Amniotic epithelial cell (primary cell): ENCODE measurements at places on chromosomes 6 and 20.
A peak's percentile ranks its signal among the peaks of the same experiment; 100 is the strongest.

DNA sequence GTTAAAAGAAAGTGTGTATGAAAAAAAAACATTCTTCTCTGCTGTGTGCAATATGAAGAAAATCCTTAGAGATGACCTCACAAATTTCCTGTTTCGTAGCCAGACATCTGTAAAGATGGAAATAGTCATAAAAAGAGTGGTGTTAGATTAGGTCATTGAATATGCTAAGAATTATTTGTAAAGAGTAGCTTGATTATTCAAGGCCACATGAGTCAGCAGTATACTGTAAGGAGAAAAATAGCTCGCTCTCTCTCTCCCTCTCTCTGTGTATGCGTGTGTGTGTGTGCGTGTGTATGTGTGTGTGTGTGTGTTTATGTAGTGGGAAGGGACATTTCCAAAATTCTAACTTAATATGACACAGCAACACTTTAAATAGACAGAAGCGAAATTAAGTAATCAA lies 78.8 kb downstream of the PTCHD4 start:
- peak; percentile 97 for DNase-seq

DNA sequence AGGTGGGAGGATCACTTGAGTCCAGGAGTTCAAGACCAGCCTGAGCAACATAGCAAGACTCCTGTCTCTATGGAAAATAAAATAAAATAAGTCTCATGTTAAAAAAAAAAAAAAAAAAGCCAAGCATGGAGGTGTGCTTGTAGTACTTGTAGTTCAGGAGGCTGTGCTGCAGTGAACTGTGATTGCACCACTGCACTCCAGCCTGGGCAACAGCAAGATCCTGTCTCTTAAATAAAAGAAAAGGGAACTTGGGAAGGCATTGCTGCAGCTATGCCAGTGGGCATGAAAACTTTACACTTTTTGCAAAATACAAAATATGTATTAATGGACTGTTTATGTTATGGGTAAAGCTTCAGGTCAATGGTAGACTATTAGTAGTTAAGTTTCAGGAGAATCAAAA lies 37.5 kb upstream of the REV3L start:
- DNase-seq = no peak

DNA sequence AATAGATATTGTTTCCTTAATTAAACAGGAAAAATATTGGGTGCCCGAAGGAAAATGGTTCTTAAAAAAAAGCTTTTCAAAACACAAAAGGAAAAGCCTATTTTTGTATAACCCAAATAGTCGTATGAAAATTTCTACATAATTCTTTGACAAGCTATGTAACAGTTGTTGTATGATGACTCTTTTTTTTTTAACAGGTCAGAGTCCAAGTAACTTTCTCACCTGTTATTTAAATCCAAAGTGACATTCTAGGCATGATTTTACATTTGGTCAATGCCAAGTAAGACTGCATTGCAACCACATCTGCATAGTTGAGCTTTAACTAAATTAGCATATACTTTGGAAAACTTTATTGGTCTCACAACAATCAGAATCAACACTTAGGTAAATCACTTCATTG lies 24.1 kb downstream of the GSTA2 start:
- DNase-seq = no peak

DNA sequence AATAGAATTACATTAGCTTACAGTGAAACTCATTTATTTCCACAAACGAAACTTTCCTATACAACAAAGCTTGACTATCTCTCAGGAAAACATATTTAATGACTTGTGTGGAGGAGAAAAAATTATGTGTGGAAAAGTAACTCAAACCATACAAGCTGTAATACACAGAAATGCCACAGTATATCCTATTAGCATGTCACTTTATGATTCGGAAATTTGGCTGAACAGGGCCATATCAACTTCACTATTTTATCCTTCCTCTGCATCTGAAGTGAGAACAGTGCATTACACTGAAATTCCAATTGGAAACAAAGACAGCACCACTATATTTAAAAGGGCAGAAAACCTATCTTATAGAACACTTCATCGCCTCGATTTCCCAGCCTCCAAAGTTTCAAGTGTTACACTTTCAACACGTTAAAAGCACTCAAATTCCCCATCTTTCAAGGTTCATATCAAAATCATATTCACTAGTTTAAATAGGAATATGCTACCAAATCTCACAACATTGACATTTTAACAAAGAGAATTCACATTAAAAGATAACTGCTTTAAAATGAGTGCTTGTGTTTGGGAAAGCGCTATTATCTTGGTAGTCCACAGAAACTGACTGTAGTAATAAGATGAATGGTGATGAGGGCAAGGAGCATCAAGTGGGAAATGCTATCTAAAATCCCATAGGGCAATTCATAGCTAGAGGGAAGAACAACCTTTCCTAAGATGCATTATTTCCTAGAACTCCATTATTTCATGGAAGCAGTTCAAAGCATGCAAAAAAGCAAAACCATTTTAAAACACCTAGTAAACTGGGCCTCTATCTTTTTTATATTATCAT lies 1.8 kb downstream of the REV3L start:
- DNase-seq = peak; percentile 53

DNA sequence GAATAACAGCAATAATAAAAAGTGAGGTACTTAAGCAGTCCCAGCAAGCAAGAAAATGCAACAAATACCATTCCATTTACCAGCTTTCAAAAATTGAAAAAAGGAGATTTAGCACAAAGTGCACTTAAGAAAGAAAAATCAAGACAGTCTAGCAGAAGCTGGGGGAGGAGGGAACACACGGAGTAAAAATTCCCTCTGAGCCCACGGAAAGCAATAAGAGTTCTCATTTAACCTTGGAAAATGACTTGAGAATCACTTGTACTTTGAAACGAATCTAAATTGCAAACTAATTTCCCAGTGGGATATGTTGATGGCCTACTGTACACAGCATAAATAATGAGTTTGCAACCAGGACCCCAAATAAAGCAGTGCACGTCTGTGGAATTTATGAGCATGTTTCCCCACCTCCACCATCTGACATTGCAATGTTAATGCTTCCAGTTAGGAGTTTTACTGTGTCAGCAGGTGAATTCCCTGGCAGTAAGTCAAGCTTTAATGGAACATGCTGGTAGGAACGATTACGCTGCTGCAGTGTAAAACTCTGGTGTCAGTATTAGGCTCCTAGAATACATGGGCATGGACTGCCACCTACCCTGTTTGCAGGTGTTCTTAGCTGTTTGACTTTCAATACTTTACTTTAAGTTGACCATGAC lies 386.8 kb downstream of the HDGFL1 start:
- no peak for DNase-seq

DNA sequence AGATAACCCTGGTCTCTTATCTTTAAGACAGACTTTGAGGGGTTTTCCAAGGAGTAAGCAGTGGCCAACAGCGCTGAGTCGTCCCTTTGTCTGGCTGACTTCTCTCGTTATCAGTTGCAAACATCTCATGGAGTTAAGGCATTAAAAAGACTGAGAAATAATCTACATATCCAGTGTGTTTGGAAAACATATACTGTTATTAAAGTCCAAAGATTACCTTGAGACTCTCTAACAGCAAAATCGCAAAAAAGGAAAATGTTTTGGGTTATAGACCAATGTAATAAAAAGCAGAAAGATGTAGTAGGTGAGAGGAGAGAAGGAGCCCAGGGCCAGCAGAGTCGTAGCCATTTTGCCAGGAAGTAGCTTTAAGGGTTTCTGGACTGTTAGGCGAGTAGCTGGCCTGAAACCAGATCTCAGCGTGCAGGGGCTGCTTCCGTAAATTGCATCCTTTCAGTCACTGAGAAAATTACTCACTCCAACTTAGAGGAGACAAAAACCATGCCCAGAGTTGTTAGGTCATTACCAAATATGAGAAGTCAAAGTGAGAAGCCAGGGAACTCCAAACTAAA lies 24.6 kb downstream of the MYLK4 start:
- DNase-seq = peak; percentile 74

- DNase-seq = peak; percentile 96
Observed at GRCh38 chr6:119119989-119120388, 41.5 kb upstream of the FAM184A start.

DNA sequence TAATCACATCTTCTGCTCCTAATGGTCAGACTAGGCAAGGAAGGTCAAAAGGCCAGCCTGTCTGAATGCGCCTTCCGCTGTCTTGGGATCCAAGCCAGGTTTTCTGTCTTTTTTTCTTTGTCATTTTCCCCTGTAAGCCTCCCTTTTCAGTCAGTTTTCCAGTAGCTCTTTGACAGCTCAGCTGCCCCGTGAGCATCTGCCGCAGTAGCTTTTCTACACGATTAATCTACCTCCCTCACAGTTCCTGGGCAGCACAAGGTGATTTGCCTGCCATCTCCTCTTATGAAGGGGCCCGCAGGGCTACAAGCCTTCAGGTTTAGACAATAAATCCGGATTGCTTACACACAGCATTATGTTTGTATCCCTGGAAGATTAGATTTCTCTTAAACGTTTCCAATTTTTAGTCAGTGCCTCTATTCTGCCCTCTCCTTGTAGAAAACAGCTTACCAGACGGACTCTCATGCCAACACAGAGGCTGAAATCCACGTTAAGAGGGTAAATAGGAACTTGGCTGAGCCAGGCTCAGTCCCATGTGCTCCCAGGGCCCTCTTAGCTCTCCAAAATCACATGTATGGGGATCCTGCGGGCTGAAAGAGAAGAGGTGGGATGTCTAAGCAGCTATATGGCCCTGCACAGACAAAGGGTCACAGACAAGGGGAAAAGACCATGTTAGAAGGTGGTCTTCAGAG lies 77.2 kb downstream of the LY86 start:
- no peak for DNase-seq

- peak; percentile 36 for DNase-seq
Observed at GRCh38 chr20:20683481-20684321, 28.7 kb downstream of the RALGAPA2 start.

GRCh38 chr20:19940988-19941460 lies 76.1 kb upstream of the NAA20 start:
- DNase-seq = no peak

- DNase-seq = peak; percentile 17
Observed at GRCh38 chr6:20211941-20212391, 303 bp downstream of the MBOAT1 start.

DNA sequence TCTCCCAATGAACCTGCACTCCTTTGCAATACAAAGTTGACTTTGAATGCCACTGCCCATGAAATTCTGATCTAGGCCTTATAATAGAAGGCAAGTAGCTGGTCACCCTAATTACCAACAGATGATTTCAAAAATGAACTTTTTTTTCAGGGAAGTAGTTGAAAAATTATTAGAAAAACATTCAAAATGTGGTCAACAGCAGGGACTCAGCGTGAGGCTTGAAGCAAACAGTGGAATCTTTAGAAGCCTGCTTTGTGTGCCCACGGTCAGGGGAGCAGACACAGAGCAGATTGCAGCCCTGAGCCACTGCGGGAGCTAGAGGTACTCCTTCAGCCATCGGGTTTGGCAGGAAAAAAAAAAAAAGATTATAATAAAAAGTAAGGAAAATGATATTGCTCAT lies 87.1 kb upstream of the HEY2 start:
- no peak for DNase-seq

- peak; percentile 8 for DNase-seq
Observed at GRCh38 chr6:89432875-89433251, at the start of gene ANKRD6. Gene ANKRD6 (plus strand): TSS chr6:89433152. CDS start chr6:89566977, 133,825 bp downstream.

- no peak for DNase-seq
Observed at GRCh38 chr6:121760745-121761144, 325.3 kb downstream of the GJA1 start.

GRCh38 chr6:156910938-156911337 lies 133.8 kb downstream of the ARID1B start:
- DNase-seq = peak; percentile 46

- DNase-seq = peak; percentile 53
Observed at GRCh38 chr6:43846556-43846955, 76.5 kb downstream of the VEGFA start.

- no peak for DNase-seq
Observed at GRCh38 chr20:11013801-11014200, 340.0 kb upstream of the JAG1 start.
